Hematopoietic multipotent progenitor cell treated with erythropoietin and hydrocortisone succinate and interleukin-3 and kit ligand, for 15 days (in vitro differentiated cells): ENCODE measurements at places on chromosomes 5 and 9.

DNA sequence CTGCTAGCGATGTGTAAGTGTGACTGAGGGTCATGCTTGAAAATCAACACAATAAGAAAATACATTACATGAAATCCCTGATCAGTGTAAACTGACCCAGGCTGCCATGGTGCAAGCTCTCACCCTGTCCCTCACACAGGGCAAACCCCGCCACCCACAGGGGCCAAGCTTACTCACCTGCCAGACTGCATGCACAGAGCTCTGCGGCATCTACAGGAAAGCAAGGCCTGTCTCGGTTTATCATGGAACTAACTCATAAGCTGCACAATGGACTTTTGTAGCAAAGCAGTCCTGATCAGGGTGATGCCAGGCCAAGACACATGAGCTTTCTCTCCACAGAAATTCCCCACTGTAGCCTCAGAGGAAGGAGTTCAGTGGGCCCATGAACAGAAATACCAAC, 9.7 kb downstream of the IPPK start:
- no peak for DNase-seq

GRCh38 chr5:149358294-149358651, 427 bp downstream of the PCYOX1L start:
- DNase-seq: peak; percentile 8

DNA sequence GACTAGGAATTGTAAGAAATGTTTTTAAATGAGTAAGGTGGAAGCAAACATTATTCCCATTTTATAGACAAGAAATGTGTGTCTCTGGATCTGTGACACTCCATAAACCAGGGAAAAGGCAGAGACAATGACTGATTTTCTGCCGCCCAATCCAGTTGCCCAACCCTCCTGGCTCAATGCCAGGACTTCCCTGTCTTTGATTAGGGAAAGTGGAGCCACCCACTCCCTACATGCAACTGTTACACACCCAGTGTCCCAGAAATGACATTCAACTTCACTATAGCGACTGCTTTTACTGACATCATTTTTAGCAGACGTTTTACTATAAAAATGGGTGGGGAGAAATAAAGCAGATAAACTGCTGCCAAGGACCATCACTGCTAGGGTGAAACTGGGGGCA, 79.7 kb downstream of the THBS4 start:
- no peak for DNase-seq

GRCh38 chr5:119078071-119078846, 7.4 kb downstream of the DMXL1 start:
- DNase-seq: no peak

DNA sequence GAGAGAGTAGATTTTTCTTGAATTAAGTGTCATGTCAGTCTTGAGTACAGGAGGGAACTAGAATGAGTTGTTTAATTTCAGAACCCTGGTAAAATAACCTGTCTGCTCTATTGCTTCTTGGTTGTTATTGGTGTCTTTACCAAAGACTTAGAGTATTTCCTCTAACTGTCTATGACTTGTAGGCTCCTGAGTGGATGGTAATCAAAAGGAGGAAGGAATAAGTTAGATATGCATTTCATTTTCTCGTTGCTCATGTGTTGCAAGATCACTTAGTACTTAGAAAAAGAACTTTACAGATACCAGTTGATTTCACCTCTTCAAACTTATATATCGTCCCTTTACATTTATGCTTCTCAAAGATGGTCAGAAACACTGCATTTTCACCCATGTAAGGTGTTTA, 31.1 kb downstream of the UHRF2 start:
- no peak for DNase-seq

DNA sequence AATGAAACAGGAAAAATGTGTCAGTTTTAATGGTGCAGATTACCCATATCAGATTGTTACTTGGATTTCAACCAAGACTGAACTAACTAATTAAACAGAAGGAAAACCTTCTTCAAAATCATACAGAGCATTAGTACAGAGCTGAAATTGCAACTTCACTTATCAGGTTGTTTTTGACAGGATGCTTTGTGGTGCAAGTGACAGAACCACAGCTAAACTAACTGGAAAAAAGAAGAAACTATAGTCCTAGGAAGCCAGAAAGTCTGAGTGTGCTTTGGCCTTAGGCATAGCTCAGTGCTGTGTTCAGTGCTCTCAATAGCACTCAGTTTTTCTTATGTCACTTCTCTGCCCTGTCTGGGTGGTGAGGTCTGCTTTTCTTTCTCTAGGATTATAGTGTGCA, 267.4 kb downstream of the CHSY3 start:
- no peak for DNase-seq

DNA sequence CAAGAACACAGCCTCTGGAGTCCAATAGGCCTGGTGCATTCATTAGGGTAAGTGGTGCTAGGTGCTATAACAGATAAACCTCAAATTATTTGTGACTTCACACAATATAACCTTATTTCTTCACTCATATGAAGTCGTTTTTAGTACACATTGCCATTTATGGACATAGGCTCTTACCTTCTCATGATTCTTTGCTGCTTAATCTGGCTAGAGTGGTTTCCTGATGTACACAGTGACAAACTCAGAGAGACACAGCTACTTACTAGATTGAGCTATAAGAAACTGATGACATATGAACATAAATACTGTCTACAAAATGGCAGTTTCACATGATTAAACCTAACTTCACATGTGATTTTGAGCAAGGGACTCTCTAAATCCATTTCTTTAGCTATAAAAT, 14.2 kb upstream of the SUB1 start:
- no peak for DNase-seq

DNA sequence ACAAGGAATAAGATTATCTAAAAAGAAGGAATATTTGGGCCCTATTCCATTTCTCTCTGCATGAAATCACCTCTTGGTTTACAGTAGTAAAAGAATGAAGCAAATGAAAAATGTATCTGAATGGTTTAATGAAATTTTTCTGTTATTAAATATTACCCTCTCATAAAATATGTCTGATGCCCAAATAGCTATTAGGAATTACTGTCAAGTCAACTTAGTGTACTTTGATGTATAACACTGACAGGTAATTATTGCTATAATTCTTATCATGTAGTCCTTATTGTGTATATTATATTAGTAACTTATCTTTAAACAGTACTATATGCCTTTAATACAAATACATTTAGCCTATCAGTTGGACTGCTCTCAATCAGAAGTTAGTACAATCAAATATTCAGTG, 8.4 kb downstream of the MYOT start:
- DNase-seq: no peak

DNA sequence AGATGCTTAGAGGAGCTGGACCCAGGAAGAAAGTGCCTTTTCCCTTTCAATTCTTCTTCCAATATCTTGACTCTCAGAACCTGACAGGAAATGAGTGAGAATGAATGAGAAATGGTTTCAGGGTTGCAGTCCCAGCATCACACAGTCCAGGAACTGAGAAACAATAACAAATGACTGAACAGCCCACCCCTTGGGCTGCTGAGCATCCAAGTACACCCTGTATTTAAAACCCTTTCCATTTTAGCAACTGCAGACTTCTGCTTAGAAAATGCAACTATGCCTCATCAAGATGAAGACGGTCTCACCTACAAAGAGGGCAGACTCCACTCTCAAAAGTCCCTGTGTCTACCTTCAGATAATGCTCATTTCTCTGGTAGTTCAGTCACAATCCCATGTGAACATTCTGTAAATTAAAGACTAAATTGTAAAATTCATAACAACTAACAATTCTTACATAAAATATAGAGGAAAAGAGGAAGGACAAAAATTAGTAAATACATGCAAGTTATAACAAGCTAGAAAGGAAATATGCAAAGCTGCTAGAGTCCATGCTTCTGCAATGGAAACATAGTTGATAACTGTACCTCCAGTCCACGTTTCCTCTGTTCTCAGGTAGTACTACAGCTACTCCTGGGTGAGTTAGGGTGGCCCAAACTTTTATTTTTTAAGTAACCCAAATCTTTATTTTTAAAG, 316.5 kb downstream of the ICE1 start:
- no peak for DNase-seq

DNA sequence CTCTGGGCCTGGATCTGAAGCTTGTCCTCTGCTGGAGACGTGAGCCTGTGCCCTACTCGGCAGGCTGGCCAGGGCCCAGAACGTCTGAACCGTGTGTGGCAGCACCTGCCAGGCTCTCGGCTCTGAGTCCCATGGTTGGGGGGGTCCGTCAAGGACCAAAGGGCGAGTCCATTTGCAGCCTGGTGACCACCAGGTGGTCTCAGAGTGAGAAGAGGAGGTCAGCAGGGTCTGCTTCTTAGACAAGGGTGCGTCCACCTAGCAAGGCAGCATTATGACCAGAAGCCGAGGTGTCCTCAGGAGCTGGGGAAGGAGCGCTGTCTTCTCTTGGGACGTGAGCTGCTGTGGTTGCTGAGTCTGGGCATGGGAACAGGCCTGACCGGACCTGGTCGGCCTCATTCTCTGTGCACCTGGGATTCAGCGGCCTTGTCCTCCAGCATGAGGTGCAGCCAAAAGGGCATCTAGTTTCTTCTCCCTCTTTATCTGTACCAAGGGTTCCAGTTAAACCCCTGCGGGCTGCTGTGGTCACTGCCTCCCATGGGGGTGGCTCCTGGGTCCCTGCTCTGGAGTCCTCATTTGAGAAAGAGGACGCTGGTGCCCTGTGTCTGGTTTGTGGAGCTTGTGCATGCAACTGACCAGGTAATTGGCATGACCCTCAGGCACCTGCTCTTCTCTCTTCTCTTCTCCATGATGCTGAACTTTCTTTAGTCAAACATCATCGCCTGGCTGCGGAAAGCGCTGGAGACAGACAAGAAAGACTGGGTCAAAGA, 14.4 kb downstream of the EXOC3 start:
- DNase-seq: no peak

DNA sequence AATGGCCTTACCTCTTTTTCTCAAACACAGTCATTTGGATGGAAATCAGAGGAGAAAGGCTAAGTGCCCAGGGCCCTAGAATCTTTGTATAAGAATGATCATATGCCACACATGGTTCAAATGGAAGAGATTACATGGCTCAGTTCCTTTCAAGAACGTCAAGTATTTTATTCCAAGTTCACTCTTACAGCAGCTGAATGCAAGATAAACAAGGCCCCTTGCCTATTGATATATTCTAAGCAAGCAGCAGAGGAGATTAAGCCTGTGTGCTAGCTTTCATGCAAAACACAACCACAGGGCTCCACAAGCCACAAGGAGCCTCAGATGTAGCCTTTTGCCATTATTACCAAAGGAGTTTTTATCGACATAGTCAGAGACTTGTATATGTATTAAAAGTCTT, 55.3 kb upstream of the SLCO6A1 start:
- DNase-seq: no peak

- DNase-seq: no peak
Measured at GRCh38 chr9:82922686-82923085, 140.3 kb downstream of the RASEF start.

GRCh38 chr5:107576736-107577393, 93.9 kb downstream of the EFNA5 start:
- DNase-seq: no peak

DNA sequence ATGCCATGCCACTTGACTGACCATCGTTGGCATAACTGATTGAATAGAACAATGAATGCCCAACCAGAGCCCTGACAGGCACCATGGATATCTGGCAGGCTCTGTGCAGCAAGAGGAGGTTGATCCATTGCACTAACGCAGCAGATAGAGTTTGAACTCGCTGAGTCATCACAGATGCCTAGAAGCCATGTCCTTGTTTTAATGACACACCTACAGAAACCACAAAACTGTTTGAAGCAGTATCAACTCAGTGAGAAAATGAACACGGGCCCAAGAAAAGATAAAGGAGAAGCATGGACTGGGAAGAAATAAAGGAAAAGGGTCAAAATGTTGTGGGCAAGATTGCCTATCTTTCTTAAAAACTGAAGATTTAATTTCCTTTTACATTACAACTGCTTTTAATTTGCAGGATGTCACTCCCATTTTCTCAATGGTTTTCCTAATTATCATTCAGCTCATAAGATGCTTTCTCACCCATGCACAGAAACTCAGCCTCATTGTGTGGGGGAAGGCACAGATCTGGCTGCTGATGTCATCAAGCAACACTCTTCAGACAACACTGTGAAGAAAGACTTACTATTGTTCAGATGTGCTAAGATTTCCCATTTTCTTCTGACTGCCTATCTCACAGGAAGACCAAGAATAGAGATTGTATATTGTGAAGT, 129.0 kb downstream of the PIK3R1 start:
- peak; percentile 83 for DNase-seq

GRCh38 chr9:114200721-114201300, 45.5 kb downstream of the COL27A1 start:
- no peak for DNase-seq

DNA sequence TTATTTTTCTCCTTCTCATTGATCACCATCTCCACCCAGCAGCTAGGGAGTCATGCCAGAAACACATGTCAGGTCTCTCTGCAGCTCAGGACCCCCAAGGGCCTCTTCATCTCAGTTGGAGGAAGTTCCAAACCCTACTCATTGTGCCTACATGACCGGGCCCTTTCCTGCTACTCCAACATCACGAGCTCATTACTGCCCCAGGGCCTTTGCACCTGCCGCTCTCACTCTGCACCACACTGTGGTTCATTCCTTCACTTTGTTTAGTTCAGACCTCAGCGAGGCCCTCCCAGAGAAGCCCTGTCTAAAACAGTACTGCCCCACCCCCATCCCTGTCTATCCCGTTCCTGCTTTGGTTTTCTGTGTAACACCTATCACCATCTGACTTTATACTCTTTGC, 22.1 kb upstream of the AKNA start:
- DNase-seq: no peak

DNA sequence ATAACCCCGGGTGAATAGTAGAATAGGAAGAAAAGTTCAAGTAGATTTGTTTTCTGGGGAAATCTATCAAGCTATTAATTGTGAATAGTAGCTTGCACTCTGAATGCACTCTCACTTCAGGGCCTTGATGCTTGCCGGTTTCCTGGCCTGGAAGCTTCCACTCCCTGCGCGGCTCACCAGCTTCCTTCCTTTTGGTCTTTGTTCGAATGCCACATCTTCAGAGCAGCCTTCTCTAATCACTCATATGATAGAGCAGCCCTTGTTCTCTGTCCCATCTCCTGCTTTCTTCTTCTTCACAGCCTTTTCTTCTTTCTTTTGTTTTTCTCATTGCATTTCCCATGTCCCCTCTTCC, 146.7 kb downstream of the MAST4 start:
- DNase-seq: no peak

DNA sequence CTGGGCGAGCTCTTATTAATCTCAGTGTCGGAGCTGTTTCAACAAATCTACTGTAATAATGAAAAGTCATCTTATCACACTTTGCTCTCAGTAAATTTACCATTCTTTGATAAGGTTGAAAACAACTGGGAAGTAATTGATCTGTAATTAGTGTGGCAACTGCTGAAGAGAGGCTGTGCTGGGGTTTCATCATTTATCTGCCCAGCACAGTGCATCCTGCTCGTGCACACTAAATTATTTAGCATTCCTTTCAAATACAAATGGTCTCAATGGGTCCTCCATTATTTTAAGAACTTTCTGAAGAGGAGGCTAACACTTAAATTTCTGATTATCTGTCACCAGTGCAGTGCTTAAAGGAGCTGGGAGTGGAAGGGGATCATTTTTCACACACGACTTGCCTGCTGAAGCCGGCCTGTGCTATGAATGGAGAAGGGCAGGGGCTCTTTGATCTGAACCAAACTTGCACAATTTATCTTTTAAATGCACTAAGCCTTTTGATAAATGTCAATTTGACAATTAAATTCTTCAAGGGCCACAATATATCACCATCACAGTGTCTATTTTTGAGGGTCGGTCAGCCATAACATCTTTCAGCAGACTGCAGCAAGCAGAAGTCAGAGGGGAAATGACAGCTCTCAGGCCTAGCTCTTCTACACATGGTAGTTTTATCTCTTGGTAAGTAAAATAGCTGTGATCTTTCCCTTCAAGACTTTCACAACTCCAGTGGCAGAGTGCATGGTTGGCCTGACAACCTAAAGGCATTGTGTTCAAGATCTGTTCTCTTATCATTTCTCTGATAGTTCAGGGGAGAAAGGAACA, 106.4 kb upstream of the EFNA5 start:
- no peak for DNase-seq
